ENCODE measurements at places on chromosomes 16 and 17.
A peak's percentile ranks its signal among the peaks of the same experiment; 100 is the strongest.

DNA sequence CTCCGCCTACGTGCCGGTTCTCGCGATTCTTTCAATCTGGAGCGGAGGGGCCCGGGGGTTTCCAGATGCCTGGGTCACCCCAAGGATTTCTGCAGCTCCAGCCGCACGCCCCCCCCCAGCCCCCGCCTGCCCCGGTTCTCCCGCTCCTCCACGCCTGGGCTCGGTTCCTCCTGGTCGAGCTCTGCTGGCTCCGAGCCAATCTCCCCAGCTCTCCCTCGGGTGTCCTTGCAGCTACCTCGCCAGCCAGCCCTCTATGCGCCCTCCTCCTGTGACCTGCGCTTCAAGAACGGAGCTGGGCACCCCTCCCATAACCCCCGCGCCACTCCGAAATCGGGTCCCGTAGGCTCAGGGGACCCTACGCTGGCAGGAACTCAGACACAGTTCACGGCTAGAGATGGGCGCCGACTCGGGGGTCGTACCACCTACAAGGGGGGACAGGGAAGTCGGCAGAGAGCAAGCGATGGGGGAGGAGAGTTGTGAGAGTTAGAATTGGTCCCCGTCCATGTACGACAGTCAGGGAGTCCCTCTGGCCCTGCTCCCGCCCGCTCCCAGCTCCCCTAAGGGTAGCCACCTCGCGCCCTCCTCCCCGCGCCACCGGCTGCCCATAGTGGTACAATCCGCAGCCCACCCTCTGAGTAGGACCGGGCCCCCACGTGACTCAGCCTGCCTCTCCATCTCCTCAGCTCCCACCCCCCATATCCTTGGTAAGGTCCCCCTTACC, 961 bp downstream of the FGF11 start:
- no peak for ATAC-seq

GRCh38 chr16:81524382-81524781, 79.8 kb downstream of the CMIP start:
- peak; percentile 3 for ATAC-seq

GRCh38 chr17:28196636-28197035, 122.4 kb upstream of the TMEM97 start:
- ATAC-seq: no peak

- ATAC-seq: no peak
Measured at GRCh38 chr17:52026075-52026474, 132.4 kb downstream of the CA10 start.

- ATAC-seq: no peak
Measured at GRCh38 chr17:51132964-51133319, 12.3 kb upstream of the SPAG9 start.

DNA sequence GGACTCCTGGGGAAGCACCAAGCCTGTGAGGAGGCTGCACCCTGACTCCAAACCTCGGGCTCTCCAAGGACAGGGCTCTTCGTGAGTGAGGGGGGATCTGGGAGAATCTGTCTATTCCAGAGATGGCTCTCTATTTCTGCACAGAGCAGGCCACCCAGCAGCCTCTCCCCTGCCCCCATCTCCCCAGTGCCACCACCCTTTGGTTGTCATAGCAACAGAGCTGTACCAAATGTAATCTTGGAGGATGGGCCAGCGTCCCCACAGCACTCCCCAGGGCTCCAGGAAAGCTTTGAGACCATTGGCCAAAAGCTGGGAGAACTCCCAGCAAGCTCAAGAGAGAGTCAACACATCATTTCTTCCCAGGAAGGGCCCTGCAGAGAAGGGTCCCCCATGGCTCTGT, 49.3 kb downstream of the ABCC12 start:
- ATAC-seq: no peak

DNA sequence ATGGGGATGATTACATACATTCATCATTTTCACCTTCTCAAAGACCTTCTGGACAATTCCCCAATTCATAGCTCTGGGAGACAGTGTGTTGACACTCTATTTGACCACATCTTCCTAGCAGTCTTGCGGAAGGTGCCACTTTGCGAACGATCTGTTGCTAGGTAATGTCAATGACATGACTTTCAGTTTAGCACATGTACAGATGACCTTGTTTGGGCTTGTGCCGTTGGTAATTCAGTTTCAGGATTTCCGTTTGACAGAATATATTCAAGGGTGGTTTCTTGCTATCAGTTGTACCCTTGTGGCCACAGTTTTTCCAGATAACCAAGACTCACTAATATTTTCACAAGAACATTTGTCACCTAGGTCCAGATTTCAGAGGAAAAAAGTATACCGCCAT, 478.2 kb downstream of the WWOX start:
- ATAC-seq: no peak

GRCh38 chr16:2924901-2925755, 13.4 kb downstream of the FLYWCH1 start:
- peak; percentile 77 for ATAC-seq

- ATAC-seq: no peak
Measured at GRCh38 chr17:59388069-59388556, 56.7 kb downstream of the YPEL2 start.

DNA sequence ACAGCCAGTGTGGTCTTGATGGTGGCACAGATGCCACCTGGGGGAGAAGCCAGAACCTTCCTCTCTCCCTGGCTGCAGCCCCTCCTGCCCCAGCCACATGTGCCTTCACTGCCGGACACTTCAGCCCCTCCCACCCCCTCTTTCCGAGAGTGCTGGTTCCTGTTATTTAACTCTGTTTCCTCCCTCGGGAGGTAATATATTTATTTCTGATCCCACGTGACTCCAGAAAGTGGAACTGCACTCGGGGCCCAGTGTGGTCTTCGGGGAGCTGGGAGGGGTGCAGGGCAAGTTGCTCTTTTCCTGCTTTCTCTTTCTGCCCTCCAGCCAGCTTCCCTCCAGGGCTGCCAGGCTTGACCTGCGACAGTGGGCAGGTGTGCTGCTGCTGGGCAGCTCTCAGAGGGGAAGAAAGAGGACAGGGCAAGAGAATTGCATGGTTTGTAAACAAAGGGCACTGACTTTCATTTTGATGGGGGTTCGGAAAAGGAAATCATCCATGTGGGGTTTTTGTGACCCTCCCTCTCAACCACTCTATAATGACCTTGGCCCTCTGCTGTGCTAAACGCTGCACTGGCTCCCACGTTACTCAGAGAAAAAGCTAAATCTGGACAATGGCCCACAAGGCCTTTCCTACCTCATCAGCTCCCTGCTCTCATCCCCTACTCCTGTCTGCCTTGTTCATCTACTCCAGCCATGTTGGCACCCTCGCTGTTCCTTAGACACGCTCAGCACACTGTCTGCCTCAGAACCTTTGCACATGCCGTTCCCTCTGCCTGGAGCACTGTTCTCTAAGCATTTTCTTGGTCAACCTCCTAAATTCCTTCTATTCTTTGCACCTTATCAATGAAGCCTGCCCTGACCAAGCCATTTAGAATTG, 8.2 kb upstream of the CIITA start:
- ATAC-seq: peak; percentile 23

- no peak for ATAC-seq
Measured at GRCh38 chr17:2263183-2264066, 40.2 kb downstream of the SMG6 start.

GRCh38 chr16:17101646-17102045, 369.1 kb downstream of the XYLT1 start:
- ATAC-seq: peak; percentile 93

- ATAC-seq: no peak
Measured at GRCh38 chr17:15332338-15332737, 9.1 kb downstream of the TEKT3 start.

DNA sequence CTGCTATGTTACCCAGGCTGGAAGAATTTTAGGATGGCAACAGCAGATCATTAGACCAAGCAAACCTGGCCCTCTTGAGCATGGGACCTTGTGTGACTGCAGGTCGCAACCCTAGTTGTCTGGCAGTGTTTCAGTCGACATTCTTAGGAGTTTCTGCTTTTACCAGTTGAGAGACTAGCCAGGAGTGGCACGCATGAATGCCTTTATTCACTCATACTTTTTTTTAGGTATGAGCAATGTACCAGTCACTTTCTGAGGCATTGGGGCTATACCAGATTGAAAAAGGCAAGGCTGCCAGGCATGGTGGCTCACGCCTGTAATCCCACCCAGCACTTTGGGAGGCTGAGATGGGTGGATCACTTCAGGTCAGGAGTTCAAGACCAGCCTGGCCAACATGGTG, 28.2 kb upstream of the HAS3 start:
- ATAC-seq: peak; percentile 83

- ATAC-seq: no peak
Measured at GRCh38 chr16:83392743-83393142, 415.0 kb upstream of the HSBP1 start.

DNA sequence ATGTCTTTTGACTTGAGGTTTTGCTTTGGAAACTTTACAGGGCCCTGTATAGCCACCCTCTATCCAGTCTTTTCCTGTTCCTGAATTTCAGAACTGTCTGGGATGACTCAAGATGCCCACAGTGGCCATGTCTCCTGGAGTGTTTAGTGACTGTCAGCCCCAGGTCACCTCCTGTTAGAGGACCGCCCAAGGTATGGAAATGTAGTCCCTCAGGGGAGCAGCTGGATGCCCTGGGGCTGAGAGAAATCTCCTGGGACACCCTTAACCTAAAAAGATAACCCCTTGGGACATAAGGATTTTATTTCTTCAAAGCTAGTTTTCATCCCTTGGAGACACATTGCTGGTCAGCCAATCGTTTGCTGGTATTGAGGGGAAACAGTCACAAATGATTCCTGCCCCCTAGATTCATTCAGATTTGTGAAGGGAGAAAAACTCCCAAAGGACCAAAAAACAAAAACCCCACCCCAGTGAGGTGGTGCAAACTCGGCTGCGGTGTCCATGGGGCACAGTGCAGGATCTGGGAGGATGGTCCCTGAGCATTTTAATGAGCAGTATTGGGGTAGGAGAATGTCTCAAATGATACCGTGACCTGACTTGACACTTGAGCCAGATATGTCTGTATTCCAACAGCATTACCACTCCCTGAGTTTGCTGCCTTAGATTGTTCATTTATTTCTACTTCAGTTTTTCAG, 1.7 kb downstream of the ZNF267 start:
- ATAC-seq: peak; percentile 30

- ATAC-seq: no peak
Measured at GRCh38 chr16:24852281-24852721, 6.5 kb downstream of the SLC5A11 start.

DNA sequence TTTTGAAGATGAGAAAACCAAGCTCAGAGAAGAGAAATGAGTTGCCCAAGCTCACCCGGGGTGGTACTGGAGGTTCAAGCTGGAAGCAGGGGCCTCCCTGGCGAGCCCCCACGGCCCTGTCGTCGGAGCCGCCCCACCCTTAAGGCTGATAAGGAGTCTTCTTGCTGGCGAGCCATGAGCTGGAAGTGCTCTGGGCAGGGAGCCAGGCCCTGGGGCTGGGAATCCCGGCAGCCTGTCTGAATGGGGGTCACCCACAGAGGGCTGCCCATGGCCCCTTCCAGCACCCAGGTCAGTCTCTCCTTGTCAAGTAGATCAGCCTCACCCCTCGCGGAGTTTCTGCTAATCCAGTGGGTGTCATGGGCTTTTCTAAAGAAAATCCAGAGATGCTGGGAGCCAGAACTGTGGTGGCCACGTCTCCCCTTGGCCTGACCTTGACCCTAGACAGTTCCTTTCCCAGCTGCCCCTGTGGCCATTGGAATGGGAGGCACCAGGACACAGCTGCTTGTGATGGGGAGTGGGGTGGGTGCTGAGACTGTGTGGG, 1.2 kb upstream of the P2RX1 start:
- no peak for ATAC-seq

DNA sequence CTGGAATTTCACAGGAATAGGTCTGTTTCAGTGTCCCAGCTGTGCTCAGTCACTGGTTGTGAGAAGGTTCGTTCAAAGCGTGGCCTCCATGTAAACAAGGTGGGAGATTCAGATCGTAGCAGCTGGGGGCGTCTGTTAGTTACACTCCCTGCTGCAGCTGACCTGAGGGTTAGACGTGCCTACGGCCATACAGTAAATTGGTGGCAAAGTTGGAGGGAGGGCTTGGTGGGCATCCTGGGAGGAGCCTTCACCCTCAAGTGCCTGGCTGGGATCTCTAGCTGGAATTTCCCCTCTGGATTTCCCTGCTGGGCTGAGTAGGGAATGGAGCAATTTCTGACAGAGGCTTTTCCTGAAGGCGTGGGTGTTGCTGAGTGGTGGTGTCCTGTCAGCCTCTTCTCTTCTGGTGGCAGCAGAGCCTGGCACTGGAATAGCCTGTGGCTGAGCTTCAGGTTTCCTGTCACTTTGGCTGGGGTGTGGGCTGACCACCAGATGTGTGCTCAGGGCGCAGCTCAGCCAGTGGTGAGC, 6.4 kb downstream of the FCSK start:
- peak; percentile 9 for ATAC-seq

GRCh38 chr16:69324013-69324531, 6.3 kb downstream of the PDF start:
- no peak for ATAC-seq

DNA sequence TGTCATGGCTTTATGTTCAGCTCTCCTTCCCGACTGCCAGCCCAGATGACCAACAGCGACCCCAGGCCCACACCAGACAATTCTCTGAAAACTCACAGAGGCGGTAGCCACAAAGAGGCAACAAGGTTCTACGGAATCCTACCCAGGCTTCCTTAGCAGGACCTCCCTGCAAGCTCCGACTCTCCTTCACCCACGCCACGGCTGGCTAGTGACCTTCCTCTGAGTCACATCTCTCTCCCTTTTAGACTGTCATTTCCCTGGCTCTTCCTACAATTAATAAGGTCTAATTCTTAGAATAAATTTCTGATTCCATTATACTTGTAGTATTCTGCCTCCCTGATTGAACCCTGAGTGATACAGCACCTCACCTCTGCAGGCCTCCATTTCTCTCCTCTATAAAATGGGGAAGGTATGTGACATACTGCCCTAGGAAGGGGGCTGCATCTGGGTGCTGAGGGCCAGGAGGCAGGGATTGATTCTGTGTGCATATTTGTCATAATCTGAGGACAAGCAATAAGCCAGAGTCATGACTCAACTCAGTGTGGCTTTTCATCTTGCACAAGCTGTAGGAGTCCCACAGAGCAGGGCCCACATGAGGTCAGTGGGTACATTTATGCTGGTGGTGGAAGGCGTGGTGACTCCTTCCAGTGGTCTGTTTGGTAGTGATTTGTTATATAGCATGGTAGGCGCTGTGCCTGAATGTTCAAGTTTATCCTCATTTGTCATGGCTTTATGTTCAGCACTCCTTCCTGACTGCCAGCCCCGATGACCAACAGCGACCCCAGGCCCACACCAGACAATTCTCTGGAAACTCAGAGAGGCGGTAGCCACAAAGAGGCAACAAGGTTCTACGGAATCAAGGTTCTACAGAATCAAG, 46.2 kb downstream of the SMPD3 start:
- ATAC-seq: no peak

- ATAC-seq: peak; percentile 46
Measured at GRCh38 chr16:85851034-85851785, 47.8 kb upstream of the IRF8 start.

- no peak for ATAC-seq
Measured at GRCh38 chr16:15855704-15856003, 1.2 kb downstream of the MYH11 start.

DNA sequence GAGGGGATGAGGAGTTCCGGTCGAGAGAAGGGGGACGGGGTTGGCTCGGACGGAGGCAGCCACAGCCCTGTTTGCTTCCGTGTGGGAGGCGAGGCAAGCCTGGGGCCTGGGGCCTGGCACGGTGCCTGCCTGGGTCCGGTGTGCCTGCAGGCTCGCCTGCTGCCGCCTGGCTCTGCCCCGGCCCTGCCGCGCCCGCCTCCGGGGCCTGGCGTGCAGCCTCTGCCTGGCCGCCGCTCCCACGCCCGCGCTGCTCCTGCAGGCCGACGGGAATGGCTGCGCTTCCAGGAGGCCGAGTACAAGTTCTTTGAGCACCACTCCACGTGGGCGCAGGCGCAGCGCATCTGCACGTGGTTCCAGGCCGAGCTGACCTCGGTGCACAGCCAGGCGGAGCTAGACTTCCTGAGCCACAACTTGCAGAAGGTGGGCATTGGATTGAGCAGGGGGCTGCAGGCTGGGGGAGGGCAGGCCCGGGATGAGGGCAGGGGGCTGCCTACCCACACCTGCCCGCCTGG, 53.1 kb downstream of the MRC2 start:
- peak; percentile 73 for ATAC-seq
